ENCODE measurements at places on chromosomes 6 and 20.

GRCh38 chr6:10363911-10364310, 51.0 kb downstream of the TFAP2A start:
- H3K36me3 ChIP-seq, result no peaks in the 10 kb centered on the region
- no peak overlapping the region for H3K27ac ChIP-seq
- no peak overlapping the region for H3K4me3 ChIP-seq
- no peak for DNase-seq
- H3K27me3 ChIP-seq, result no peaks in the 10 kb centered on the region
- no peaks in the 10 kb centered on the region for H3K4me1 ChIP-seq

- peaks cover 15% of the 10 kb centered on the region for H3K36me3 ChIP-seq
- no peak for DNase-seq
- no peaks in the 10 kb centered on the region for H3K27me3 ChIP-seq
- H3K4me1 ChIP-seq, result peaks cover 35% of the 10 kb centered on the region
- peak overlapping the region; percentile 37 for H3K4me3 ChIP-seq
- H3K27ac ChIP-seq, result no peak overlapping the region
Measured at GRCh38 chr6:166411721-166412151, 29.0 kb upstream of the MPC1 start.

GRCh38 chr6:25007269-25007699, 71.5 kb upstream of the RIPOR2 start:
- peak overlapping the region; percentile 90 for H3K27ac ChIP-seq
- peaks cover 65% of the 10 kb centered on the region for H3K4me1 ChIP-seq
- no peaks in the 10 kb centered on the region for H3K27me3 ChIP-seq
- peaks cover 2% of the 10 kb centered on the region for H3K36me3 ChIP-seq
- DNase-seq, result peak; percentile 70

- H3K27ac ChIP-seq, result no peak overlapping the region
- H3K27me3 ChIP-seq, result peaks cover 2% of the 10 kb centered on the region
- H3K4me3 ChIP-seq, result no peak overlapping the region
- H3K4me1 ChIP-seq, result no peaks in the 10 kb centered on the region
- DNase-seq, result no peak
Measured at GRCh38 chr6:79894939-79895338, 52.4 kb downstream of the ELOVL4 start.

DNA sequence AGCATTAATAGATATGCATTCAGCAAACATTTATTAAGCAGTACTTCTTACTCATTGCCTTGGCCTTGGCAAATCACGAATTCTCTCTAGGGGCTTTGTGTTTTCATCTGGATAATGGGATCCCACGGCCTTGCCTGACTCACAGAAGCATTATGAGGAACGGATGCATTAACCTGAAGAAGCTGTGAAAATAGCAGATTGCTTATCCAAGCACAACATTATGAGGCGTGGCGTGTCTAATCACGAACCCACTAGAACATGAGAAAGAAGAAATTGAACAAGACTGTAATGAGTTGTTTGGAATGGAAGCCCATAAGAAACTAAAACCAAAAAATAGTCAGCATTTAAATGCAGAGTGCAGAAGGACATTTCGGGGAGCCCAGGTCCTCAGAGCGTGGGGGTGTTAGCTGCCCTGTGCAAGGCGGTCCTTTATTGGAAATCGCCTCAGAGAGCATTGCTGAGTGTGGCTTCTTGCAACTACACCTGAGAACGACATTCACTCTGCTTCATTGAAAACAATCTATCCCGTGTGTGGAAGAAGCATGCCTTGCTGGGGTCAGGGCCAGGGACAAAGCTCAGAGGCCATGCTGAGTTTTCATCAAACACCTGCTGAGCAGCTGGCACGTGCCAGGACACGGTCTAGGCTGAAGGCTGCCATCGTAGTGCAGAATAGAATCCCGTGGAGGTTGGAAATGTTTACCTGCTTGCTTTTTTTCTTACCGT, 179.9 kb downstream of the ZDHHC14 start:
- H3K27ac ChIP-seq, result no peak overlapping the region
- peaks cover 56% of the 10 kb centered on the region for H3K4me1 ChIP-seq
- no peak overlapping the region for H3K4me3 ChIP-seq
- DNase-seq, result no peak
- peaks cover 6% of the 10 kb centered on the region for H3K36me3 ChIP-seq
- peaks cover 16% of the 10 kb centered on the region for H3K27me3 ChIP-seq

DNA sequence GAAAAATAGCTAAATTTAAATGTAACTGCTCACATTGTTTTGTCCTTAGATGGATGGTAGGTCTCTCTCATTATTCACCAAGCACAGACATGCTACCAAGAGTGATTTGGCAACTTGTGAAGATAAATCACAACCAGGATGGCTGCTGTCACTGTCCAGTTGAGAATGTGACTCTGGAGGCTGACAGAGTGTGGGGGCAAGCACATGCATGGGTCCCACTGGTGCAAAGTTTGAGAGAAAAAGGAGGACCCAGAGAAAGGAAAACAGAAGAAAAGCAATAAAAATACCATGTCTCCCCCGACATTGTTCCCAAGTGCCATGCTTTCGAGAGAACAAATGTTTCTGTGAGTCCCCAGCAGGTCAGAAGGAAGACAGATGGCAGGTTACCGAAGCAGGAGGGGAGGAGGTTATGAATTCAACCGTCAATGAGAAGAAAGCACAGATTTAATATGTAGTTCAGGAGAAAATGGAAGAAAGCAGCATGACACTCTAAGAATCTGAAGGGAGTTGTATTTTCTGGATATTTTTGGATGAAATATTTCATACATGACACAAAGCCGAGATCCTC, 73.0 kb upstream of the TSHZ2 start:
- H3K36me3 ChIP-seq, result no peaks in the 10 kb centered on the region
- peaks cover 4% of the 10 kb centered on the region for H3K4me1 ChIP-seq
- H3K4me3 ChIP-seq, result no peak overlapping the region
- no peak overlapping the region for H3K27ac ChIP-seq

GRCh38 chr20:20273286-20273685, 94.6 kb upstream of the INSM1 start:
- DNase-seq, result no peak
- H3K4me3 ChIP-seq, result no peak overlapping the region
- peaks cover 15% of the 10 kb centered on the region for H3K27me3 ChIP-seq
- H3K27ac ChIP-seq, result no peak overlapping the region

DNA sequence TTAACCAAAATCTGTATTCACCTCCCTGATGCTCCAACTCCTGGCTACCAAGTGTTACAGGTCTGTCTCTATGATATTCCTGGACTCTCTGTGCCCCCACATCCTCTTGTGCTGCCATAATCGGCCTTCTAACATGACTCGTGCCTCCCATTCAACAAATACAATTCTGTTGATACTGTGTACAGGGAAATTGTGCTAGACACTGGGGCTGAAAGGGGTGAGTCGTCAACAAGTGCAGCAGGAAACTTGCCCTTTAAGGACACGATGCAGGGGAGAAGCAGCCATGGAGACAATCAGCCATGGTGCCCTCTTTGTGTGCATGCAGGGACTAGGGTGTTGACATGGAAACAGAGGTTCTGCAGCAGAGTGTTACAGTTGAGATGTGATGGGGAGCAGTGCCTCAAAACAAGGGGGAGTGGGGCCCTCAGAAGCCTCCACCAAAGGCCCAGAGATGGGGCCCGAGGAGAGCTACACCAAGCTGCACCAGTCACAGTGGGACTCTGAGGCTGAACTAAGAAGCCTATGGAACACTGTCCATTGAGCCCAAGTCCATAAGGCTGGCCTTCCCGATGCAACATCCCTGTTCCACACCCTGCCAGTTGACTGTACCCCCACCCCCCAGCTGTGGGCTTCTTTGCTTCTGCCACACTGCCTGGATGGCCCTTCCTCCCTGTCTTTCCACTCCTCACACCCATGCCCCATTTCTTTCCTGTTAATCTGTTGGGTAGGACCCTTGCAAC, 3.1 kb downstream of the PCED1A start:
- no peaks in the 10 kb centered on the region for H3K27me3 ChIP-seq
- DNase-seq, result no peak
- H3K4me3 ChIP-seq, result no peak overlapping the region
- peaks cover 10% of the 10 kb centered on the region for H3K4me1 ChIP-seq
- H3K27ac ChIP-seq, result no peak overlapping the region

DNA sequence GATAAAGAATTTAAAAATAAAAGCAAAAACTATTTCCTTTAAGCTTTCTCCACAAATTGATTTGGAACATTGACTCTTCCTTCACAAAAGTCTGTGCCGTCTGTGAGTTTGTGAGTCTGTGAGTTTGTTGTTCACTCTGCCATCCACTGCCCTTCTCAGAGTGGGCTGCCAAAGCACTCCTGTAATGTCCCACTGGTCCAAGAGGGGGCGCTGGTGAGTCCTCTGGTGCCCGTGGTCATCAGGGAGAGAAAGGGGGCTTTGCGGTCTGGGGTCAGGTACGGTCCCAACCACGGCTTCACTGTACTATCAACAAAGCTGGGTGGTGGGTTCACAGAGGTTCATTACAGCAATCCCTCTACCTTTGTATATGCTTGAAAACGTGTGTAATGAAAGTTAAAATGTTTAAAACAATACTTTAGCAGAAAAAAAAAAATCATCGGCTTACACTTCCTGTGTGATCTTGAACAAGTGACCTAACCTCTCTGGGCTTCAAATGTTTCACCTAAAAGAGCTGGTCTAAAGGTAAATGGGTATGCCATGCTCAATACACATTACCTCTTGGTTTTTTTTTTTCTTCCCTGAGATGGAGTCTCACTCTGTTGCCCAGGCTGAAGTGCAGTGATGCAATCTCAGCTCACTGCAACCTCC, 5.6 kb upstream of the ANKRD60 start:
- H3K36me3 ChIP-seq, result peaks cover 20% of the 10 kb centered on the region
- H3K4me3 ChIP-seq, result no peak overlapping the region
- no peak for DNase-seq
- H3K27ac ChIP-seq, result no peak overlapping the region
- H3K4me1 ChIP-seq, result peaks cover 31% of the 10 kb centered on the region
- peaks cover 18% of the 10 kb centered on the region for H3K27me3 ChIP-seq

GRCh38 chr20:37534401-37535157, 6.9 kb upstream of the BLCAP start:
- peaks cover 10% of the 10 kb centered on the region for H3K27me3 ChIP-seq
- no peak overlapping the region for H3K4me3 ChIP-seq
- DNase-seq, result peak; percentile 33
- H3K27ac ChIP-seq, result no peak overlapping the region

- H3K36me3 ChIP-seq, result no peaks in the 10 kb centered on the region
- H3K4me1 ChIP-seq, result peaks cover 4% of the 10 kb centered on the region
- no peak overlapping the region for H3K27ac ChIP-seq
- no peaks in the 10 kb centered on the region for H3K27me3 ChIP-seq
Measured at GRCh38 chr6:158920311-158920905, 79.6 kb downstream of the RSPH3 start.

GRCh38 chr6:84581494-84582259, 182.7 kb downstream of the TBX18 start:
- peak overlapping the region; percentile 9 for H3K4me3 ChIP-seq
- no peak for DNase-seq
- peaks cover 6% of the 10 kb centered on the region for H3K4me1 ChIP-seq

DNA sequence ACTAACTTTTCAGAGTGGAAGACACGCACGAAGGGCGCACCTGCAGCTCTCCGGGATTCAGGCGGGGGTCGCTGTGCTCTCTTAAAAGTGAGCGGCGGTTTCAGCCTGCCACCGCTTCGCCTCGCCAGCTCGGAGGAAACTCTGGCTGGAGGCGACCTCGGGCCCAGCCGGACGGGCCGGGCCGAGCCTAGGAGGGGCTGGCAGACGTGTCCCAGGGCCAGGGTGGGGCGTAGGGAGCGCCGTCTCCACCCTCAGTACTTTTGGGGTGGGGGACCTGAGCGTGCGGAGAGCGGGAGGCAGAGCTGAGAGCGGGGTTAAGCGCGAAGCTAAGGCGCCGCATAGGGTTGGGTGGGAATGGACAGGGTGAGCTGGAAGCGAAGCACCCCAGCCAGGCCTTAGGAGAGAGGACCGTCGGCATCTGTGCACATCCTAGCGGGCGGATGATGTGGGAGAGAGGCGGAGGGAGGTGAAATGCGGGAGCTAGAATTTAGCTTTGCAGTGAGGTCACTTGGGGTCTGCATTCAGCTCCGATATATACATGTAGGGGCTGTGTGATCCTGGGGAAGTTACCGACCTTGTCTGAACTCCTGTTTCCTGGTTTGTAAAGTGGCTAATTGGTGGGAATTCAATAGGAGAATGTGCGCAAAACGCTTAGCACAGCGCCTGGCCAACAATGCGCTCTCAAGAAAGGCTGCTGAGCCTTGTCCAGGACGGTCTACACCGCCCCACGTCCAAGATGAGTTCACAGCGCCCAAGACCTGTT, 6.5 kb upstream of the TFAP2A start:
- H3K36me3 ChIP-seq, result peaks cover 3% of the 10 kb centered on the region
- no peak overlapping the region for H3K27ac ChIP-seq
- H3K4me1 ChIP-seq, result peaks cover 8% of the 10 kb centered on the region
- H3K27me3 ChIP-seq, result peaks cover 94% of the 10 kb centered on the region
- H3K4me3 ChIP-seq, result no peak overlapping the region

DNA sequence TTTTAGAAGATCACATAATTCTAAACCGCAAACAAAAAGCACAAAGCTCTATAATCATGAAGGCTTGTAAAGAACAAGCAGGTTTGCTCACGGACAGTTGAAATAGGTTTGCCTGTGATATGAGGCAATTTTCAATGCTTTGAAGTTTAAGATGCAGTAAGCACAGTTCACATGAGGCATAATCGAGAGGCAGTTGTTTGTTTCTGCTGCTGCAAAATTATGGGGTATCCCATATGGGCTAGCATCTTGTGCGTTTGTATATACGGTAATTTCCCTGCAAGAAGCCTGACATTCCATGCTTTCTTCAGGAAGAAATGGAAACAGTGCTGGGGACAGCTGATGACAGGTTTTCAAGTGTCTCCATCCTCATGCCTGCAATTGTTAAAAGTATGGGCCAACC, 94.6 kb upstream of the MC3R start:
- H3K36me3 ChIP-seq, result no peaks in the 10 kb centered on the region
- no peak overlapping the region for H3K27ac ChIP-seq
- H3K4me1 ChIP-seq, result no peaks in the 10 kb centered on the region
- H3K4me3 ChIP-seq, result no peak overlapping the region
- no peaks in the 10 kb centered on the region for H3K27me3 ChIP-seq
- no peak for DNase-seq

DNA sequence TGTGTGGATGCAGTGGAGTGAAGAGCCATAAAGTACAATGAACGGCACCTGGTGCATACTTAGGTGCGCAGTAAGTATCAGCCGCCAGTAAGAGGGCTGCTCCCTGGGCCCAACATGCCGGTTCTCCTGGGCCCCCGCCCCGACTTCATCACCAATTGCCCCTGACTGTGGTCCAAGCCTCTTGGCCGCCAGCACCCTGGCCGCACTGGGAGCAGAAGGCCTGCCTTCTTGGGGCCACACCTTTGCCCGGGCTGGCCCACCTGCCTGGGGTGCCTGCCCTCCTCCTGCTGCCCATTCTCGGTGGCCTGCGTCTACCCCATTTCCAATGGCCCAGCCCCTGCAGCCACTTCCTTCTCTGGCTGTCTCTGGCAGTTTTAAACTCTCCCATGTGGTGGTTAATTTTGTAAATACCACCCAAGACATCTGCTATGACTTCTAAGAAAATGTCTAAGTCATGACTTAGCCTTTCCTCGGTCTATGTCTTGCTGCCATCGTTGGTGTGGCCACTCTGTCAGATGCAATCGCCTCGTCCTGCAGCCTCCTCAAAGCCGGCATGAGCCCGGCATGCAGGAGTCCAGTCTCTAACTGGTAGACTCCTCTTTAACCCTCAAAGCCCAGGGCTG, 36.8 kb downstream of the PMEPA1 start:
- H3K27ac ChIP-seq, result no peak overlapping the region
- H3K4me1 ChIP-seq, result no peaks in the 10 kb centered on the region
- H3K27me3 ChIP-seq, result no peaks in the 10 kb centered on the region
- no peaks in the 10 kb centered on the region for H3K36me3 ChIP-seq
